ENCODE measurements at places on chromosomes 11 and 22. TPM values are rescaled to one million over a fixed set of nuclear protein-coding genes. Genes with fewer than 3 reads are reported as not detected.
A peak's percentile ranks its signal among the peaks of the same experiment; 100 is the strongest.

The OSBP2 gene
- polyA plus RNA-seq, result 5.5 TPM

The BRSK2 gene
- 0.56 TPM for polyA plus RNA-seq

The FGF19 gene
- polyA plus RNA-seq, result 0.50 TPM

The TMEM126B gene
- 58.8 TPM for polyA plus RNA-seq

The IGSF22 gene
- polyA plus RNA-seq, result 2.3 TPM

The SLC6A5 gene
- 0.15 TPM for polyA plus RNA-seq

The NEFH gene
- 8.0 TPM for polyA plus RNA-seq

The GRIK4 gene
- polyA plus RNA-seq, result 1.4 TPM

The CD82 gene
- polyA plus RNA-seq, result 13.8 TPM

The KDM4D gene
- polyA plus RNA-seq, result 2.0 TPM

The JRKL gene
- polyA plus RNA-seq, result 22.4 TPM

The RAB39A gene
- polyA plus RNA-seq, result 0.56 TPM

The SCGB1C1 gene
- 1.9 TPM for polyA plus RNA-seq

The TMEM134 gene
- 54.6 TPM for polyA plus RNA-seq

The OPCML gene
- 15.8 TPM for polyA plus RNA-seq

The TBX10 gene
- polyA plus RNA-seq, result 0.09 TPM

- DNase-seq, result no peak
These were observed 1.2 kb downstream of the BID start for GRCh38 chr22:17772958-17773605.

- DNase-seq, result no peak
These were observed 6.9 kb downstream of the C11orf68 start for GRCh38 chr11:65911682-65912568.

DNA sequence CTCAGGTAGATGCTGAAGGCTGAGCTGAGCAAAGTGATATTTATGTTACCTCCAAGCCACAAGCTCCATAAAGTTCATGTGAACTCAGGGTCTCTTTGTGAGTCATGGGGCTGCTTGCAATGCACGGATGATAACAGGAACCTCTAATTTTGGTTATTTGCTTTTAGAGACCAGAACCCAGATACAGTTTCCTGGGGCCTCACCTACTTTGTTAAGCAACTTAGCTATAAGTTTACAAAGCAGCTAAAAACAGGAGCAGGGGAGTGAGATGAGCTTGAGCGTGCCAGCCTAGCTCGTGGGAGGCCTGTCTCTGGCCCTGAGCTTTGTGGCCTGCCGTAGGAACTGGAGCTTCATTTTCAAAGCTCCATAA, 29.2 kb downstream of the SREBF2 start:
- peak; percentile 38 for DNase-seq

GRCh38 chr22:22342697-22343580, 98.4 kb downstream of the VPREB1 start:
- peak; percentile 37 for DNase-seq

DNA sequence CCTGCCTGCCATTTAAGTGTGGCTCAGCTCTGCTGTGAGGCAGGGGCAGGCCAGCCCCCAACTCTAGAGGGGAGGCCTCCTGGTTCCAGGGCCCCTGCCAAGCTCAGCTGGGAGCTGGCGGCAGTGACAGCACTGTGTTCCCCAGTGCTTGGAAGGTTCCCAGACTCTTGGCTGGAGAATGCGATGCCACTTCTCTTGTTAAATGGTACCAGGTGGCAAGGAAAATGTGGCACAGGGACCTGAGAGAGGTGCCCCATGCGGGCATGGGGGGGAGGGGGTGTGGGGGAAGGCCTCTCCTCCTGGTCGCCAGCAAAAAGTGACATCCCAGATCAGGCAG, 8.4 kb upstream of the TNFRSF13C start:
- DNase-seq, result no peak

GRCh38 chr11:693887-694562, 997 bp downstream of the DEAF1 start:
- no peak for DNase-seq

- no peak for DNase-seq
These were observed 101.5 kb upstream of the NNMT start for GRCh38 chr11:114194702-114195101.

GRCh38 chr22:30307041-30307574, 17.8 kb upstream of the CASTOR1 start:
- DNase-seq, result no peak

- no peak for DNase-seq
These were observed 73.4 kb upstream of the TTC12 start for GRCh38 chr11:113240790-113241635.

DNA sequence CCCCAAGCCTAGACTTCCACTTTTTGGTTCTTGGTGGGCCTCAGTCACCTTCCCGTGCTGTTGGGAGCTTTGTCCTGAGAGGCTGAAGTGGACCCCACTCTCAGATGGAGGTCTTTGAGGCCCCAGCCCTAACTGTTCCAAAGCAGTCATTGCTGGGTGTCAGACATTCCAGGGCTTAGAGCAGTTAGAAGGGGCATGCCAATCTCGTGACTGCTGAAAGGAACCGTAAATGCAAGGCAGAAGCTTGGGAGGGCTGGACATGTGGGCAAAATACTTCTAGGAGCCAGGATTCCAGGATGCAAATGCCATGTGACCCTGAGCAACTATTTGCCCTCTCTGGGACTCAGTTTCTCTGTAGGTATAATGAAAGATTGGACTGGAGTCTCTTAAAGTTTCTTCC, 118.8 kb upstream of the CRYBB3 start:
- no peak for DNase-seq

DNA sequence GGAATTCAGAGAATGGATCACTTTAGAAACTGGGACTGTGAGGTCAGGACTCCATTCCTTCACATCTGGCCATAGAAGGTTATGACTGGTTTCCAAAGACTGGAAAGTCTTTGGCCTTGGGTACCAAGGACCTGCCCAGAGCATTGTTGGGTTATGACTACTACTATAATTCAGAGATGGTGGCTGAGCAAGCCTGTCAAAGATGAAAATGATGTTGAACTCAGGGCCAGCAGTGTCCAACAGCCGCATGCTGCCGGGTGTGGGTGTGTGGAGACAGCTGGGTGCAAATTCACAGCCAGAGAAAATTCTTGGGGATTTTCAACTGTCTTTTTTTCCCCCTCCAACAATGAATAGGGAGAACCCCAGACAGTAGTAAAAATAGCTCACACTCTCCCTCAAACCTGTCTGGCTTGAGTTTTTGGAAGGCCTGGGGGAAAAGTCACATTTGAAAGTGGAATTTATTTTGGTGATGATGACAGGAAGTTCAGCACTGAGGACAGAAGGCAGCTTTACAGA, 166.8 kb upstream of the NCAM1 start:
- DNase-seq, result no peak

- peak; percentile 20 for DNase-seq
These were observed 51.0 kb downstream of the SNX19 start for GRCh38 chr11:130865091-130865773.

DNA sequence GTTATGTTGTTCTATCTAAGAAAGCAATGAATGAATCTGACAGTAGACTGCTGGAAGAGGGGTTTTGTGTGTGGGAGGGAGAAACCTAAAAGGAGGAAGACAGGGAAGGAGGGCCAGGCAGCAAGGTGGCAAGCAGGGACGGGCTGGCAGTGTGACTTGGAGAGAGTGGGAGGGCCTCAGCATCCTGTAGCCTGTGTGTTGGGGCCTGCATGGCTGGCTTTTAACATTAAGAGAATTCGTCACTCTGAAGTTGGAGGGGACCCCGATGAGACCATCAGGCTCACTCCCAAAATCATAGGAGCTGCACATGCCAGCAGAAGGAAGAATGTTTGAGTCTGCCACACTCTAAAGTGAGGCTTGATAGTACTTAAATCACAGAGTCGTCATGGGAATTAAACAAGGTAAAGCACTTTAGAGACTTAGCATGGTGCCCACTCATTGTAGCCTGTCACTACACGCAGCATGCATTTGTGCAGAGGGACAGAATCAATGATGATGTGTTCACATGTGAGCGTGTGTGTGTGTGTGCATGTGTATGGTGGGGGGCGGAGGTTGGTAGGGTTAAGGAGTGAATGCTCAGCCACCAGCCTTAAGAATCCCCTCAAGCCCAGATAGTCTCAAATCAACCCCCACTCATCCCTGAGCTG, 199.5 kb downstream of the TENM4 start:
- DNase-seq, result no peak

- DNase-seq, result no peak
These were observed 11.6 kb downstream of the ELF5 start for GRCh38 chr11:34501949-34502348.

GRCh38 chr11:72084076-72084475, 3.4 kb downstream of the LRRC51 start:
- no peak for DNase-seq

DNA sequence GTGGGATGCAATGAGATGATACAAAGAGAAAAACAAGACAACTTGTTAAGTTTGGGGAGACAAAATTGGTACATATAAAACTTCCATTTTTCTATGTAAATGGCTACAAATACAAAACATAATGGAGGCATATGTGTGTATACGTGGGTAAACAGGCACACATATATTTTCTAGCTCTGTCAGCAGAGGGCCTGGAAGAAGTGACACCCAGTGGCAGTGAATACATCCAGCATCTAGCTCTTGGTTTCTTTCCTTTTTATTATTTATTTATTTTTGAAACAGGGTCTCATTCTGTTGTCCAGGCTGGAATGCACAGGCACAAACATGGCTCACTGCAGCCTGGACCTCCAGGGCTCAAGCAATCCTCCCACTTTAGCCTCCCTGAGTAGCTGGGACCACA, 5.0 kb upstream of the RASL10A start:
- DNase-seq, result no peak

DNA sequence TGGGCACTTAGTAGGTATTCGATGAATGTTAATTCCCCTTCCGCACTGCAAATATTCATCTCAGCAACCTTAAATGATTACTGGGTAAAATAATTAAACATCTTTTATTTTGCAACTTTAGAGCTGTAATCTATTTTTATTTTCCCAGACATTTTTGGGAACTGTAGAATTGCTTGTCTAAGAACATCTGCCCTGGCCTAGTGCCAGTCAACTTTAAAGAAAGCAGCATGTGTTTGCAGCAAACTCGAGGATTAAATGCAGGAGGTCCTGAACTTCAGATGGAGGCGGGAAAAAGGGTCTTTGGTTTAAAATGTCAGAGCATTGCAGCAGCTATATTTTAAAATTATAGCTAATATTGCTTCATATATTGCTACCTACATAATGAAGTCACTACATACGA, 190.0 kb downstream of the PGR start:
- no peak for DNase-seq

- no peak for DNase-seq
These were observed 31.2 kb downstream of the TBCEL start for GRCh38 chr11:121055076-121055475.

DNA sequence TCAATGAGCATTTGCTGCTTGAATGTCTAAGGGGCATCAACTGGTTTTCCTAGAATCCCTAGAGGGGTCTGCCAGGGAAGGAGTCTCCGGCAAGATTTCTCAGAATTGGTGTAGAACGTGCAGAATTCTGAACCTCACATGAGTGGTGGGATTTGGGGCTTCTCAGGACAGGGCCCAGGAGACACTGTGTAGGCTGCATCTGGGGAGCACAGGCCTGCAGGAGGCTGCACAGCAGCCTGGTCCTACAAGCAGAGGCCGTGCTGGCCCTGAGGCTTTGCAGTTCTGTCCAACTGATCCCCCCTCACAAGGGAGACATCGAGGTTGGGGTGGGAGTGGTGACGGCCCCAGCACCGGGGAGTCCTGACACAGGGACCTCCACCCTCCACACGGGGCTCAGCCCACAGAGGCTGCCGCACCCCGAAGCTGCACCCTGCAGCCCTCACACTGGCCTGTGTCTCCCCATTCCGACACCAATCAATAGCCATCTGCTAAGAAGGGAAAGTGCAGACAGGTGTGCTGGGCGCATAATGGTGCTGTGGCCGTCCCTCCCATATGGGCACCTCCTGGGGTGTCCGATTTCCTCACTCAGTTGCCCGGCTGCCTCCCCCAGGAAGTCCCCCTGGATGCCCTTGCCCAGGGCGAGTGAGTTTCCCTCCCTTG, 688.1 kb downstream of the BRD1 start:
- DNase-seq, result no peak

DNA sequence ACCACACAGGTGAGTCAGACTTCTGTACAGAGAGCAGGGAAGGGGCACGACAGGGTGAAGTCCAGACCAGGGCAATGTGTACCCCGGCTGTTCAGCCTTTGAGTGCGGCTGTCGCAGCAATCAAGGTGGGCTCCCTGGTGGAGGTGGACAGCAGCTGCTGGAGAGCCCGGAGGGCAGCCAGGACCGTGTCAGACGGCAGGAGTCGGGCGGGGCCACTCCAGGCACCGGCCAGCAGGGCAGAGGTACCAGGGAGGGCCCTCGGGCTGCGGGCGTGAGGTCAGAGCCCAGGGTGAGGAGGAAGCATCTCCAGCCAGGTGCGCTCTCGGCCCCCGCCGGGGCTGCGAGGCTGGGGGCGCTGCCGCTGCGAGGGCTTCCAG, 802 bp upstream of the PIM3 start:
- DNase-seq, result no peak

GRCh38 chr11:1442807-1443366, 43.7 kb downstream of the MOB2 start:
- DNase-seq, result no peak

- DNase-seq, result peak; percentile 49
These were observed at the start of gene LRP4 for GRCh38 chr11:46918083-46918787. LRP4 (minus strand) TSS chr11:46918550; CDS start chr11:46918379, 171 bp downstream.

DNA sequence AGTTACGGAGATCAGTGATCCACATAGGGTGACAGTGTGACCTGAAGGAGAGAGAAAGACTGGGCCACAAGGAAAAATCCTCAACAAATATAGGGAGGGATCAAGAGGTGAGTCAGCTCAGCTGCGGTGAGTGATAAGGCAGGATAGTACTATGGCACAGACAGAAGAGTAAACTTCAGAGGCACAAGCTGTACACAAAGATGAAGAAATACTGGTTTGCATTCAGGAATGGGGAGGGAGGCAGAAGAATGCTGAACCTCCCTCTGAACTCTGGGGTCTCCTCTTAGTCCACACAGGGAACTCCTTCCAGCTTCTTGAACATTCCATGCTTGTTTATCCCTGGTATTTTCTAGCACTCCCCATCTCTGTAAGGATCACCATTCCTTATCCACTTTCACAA, 162.7 kb downstream of the BARX2 start:
- no peak for DNase-seq

- DNase-seq, result no peak
These were observed 291.4 kb downstream of the ST3GAL4 start for GRCh38 chr11:126646701-126647557.

GRCh38 chr11:121928597-121929580, 187.1 kb downstream of the BLID start:
- peak; percentile 26 for DNase-seq

DNA sequence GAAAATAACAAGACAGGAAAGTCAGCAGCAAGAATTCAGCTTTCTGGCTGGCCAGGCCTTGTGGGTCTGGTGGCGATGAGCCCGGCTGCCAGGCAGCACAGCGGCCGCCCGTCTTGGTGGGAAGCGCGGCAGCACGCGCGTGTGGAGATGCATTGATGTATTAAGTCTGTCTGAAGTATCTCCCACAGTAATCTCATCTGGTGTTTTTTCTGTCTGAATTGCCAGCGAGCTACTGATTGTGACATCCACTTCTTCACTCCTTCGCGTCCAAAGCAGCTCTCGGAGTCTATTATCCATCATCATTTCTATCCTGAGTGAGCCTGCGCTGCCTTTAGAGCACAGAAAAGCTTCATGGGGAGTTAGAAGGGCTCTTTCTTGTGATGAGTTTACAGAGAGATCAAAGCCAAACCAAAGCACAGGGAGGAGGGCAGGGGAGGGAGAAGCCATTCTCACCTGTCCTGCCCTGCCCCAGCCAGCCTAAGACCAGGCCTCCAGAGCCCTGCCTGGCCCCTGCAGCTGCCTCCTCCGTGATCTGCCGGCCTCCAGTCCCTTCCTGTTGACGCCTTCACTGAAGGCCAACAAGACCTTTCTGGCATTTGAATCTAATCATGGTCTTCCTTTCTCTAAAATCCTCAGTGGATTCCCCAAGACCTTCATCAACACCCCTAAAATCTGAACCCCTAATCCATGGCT, 1419.0 kb downstream of the TBC1D22A start:
- no peak for DNase-seq

- DNase-seq, result no peak
These were observed 144.6 kb downstream of the SNX19 start for GRCh38 chr11:130771708-130772107.
